ENCODE measurements at places on chromosomes 16 and 17. TPM values are rescaled to one million over a fixed set of nuclear protein-coding genes. Genes with fewer than 3 reads are reported as not detected.

SLX1B gene
- total RNA-seq = 32.1 TPM

NDRG4 gene
- total RNA-seq = 322 TPM

TBX6 gene
- 1.1 TPM for total RNA-seq

CLEC3A gene
- total RNA-seq = not detected

TLCD3B gene
- total RNA-seq = not detected

TMC5 gene
- not detected for total RNA-seq

SHBG gene
- 1.9 TPM for total RNA-seq

DNA sequence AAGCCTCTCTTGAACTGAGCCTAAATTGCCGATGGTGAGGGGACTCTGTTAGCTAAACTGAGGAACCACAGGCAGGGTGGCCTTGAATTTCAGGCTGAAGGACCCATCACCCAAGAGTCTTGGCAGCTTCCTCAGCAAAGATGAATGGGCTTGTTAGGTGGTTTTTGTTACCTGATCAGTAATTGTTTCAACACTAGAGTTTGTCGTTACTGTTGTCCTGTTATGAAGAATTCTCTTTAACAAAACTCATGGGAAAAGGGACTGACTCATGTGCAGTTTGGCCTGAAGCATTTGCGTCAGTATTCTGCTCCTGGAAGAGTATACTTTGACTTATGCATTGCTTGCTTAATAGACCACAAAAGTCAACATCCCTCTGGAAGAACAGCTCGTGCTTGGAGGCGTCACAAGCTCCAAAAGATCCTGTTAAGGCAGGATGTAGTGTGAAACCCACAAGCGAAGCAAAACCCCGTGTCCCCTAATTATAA is 206.0 kb downstream of the IRX3 start:
- H3K36me3 ChIP-seq = no peaks in the 10 kb centered on the region
- DNase-seq = no peak
- H3K27ac ChIP-seq = no peak overlapping the region
- H3K4me1 ChIP-seq = peaks cover 11% of the 10 kb centered on the region

GRCh38 chr17:29682987-29683386 is 60.3 kb upstream of the CORO6 start:
- H3K4me1 ChIP-seq = peaks cover 9% of the 10 kb centered on the region
- no peaks in the 10 kb centered on the region for H3K27me3 ChIP-seq
- H3K36me3 ChIP-seq = no peaks in the 10 kb centered on the region
- H3K4me3 ChIP-seq = no peak overlapping the region
- DNase-seq = no peak
- peak overlapping the region; percentile 44 for H3K27ac ChIP-seq

DNA sequence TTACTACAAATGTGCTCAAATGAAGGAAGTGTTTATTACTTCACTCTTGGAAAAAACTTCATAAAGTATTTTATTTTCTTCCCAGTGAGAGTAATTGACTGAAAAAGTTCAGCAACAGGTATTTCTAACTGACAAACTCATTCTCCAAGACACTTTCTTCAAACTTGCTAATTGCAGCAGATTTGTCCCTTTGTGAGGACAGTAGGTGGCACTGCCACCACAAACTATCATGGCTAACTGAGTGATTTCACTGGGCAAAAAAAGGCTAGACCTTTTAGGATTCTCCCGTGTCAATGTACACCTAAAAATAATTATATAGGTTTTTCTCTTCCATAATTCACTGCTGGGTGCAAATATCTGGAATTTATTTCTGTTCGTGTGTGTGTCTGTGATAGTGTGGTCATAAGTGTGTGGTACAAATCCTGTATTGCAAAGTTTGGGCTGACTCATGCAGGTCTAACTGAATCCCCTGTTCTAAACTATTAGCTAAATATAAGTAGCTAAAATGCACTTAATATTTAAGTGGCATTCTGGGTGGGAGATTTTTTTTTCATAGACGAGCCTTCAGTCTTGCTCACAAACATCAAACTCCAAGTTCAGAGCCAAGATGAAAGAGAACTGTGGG is 3.9 kb downstream of the HS3ST3A1 start:
- H3K4me1 ChIP-seq = peaks cover 1% of the 10 kb centered on the region
- peak; percentile 17 for DNase-seq
- no peak overlapping the region for H3K27ac ChIP-seq
- H3K4me3 ChIP-seq = no peak overlapping the region
- peaks cover 44% of the 10 kb centered on the region for H3K27me3 ChIP-seq

DNA sequence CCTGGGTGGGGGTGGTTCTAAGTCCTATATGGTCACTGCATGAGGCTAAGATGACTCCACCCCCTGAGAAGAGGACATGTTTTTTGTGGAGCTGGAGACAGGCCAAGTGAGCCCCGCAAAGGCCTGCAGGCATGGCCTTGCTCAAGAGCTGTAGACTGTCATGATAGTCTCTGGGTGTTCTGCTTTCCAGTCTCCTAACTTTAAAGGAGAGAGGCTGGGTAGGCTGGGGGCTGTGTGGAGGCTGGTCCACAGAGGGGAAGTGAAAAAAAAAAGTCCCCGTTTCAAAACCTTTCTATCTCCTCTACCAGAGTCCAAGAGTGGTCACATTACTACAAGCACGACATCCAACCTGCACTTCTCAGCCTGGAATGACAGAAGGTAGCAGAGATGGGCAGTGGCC is 27.1 kb downstream of the CDRT4 start:
- no peak for DNase-seq
- no peaks in the 10 kb centered on the region for H3K36me3 ChIP-seq
- H3K4me1 ChIP-seq = peaks cover 9% of the 10 kb centered on the region
- no peak overlapping the region for H3K27ac ChIP-seq
- H3K4me3 ChIP-seq = no peak overlapping the region
- H3K27me3 ChIP-seq = no peaks in the 10 kb centered on the region

DNA sequence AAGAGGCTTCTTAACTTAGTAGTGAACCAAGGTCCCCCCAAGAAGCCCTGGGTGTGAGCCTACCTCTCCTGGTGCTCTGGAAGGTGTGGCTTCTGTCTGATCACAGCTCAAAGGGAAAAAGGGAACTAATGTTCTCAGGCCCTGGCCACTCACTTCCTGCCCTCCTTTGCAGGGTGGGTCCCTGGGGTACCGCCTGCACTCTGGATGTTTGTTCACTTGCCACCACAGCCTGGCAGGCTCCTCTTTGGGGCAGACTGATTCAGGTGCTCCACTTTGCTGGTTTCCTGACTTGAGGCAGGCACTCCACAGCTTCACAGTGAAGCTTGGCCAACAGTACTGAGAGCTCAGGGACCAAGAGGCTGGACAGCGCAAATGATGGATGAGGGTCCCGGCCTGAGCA is 5.9 kb upstream of the MYO15A start:
- no peaks in the 10 kb centered on the region for H3K27me3 ChIP-seq
- H3K36me3 ChIP-seq = no peaks in the 10 kb centered on the region
- no peaks in the 10 kb centered on the region for H3K4me1 ChIP-seq
- H3K4me3 ChIP-seq = no peak overlapping the region
- no peak for DNase-seq

- peaks cover 28% of the 10 kb centered on the region for H3K4me1 ChIP-seq
- peak overlapping the region; percentile 34 for H3K27ac ChIP-seq
- H3K36me3 ChIP-seq = no peaks in the 10 kb centered on the region
- peak; percentile 77 for DNase-seq
Observed at GRCh38 chr17:17728550-17729251, 47.4 kb downstream of the RAI1 start.

DNA sequence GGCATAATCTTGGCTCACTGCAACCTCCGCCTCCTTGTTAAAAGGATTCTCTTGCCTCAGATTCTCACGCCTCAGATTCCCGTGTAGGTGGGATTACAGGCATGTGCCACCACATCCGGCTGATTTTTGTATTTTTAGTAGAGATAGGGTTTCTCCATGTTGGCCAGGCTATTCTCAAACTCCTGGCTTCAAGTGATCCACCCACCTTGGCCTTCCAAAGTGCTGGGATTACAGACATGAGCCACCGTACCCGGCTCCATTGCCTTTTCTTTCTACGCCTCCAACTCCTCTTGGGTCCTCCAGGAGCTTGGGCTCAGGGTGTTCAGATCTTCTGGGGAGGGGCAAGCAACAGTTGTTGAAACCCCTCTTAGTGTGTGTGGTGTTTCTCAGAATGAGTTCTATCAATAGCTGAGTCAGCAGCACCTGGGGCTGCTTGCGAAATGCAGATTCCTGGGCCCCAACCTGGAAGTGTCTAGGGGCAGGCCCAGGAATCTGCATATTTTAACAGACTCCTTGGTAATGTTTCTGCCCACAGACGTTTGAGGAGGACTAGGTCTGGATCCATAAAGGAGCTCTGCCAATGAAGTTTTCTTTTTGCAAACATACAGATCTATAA is 31.4 kb downstream of the SEC14L5 start:
- no peak overlapping the region for H3K27ac ChIP-seq
- no peak overlapping the region for H3K4me3 ChIP-seq
- no peaks in the 10 kb centered on the region for H3K4me1 ChIP-seq
- H3K27me3 ChIP-seq = peaks cover 17% of the 10 kb centered on the region

DNA sequence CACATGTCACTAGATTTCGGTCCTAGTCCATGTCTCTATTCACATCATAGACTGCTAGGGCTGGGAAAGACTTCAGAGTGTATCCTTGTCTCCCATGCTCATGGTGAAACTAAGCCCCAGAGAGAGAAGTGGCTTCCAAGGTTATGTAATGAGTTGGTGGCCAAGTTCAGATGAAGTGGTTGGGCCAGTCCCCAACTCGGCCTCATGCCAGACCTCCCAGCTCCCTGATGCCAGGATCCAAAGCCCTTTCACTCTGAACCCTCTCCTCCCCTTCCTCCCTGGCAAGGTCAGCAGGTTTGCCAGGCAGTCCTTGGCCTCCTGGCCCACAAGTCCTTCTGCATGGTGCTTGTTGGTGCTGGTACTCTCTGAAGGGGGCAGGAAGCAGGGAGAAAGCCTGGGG is 189.7 kb downstream of the AXIN2 start:
- DNase-seq = no peak
- H3K4me3 ChIP-seq = no peak overlapping the region
- H3K27me3 ChIP-seq = peaks cover 15% of the 10 kb centered on the region
- H3K27ac ChIP-seq = no peak overlapping the region
- H3K36me3 ChIP-seq = no peaks in the 10 kb centered on the region

DNA sequence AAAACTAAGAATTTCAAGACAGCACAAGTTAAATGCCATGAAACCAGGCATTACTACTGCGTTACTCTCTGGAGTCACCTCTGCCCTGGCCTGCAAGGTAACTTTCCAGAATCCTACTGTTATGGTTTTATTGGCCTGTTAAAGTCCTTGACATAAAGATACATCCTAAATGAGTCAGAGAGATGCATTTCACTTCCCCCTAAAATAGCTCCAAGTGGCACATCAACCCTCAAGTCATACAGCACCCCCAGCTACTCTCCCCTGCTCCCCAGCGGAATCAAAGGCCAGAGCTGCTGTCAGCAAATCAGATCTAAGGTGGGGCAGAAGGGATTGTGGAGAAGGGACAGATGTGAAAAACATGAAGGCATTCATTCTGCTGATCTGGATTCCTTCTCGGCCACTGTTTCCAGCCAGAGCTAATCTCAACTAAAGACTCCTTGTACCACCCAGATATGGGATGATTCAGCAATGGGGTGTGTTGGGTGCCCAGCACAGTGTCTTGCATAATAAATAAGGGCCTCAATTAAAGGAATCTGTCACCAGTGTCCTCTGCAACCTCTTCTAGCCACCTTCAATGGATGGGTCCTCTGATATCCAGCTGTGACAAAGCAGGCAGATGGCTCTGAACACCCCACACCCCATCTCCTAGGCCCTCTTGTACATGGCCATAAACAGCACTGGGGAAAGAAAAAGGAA is 8.5 kb upstream of the CCL1 start:
- no peak overlapping the region for H3K27ac ChIP-seq
- DNase-seq = no peak
- no peaks in the 10 kb centered on the region for H3K27me3 ChIP-seq
- no peak overlapping the region for H3K4me3 ChIP-seq
- H3K4me1 ChIP-seq = no peaks in the 10 kb centered on the region

DNA sequence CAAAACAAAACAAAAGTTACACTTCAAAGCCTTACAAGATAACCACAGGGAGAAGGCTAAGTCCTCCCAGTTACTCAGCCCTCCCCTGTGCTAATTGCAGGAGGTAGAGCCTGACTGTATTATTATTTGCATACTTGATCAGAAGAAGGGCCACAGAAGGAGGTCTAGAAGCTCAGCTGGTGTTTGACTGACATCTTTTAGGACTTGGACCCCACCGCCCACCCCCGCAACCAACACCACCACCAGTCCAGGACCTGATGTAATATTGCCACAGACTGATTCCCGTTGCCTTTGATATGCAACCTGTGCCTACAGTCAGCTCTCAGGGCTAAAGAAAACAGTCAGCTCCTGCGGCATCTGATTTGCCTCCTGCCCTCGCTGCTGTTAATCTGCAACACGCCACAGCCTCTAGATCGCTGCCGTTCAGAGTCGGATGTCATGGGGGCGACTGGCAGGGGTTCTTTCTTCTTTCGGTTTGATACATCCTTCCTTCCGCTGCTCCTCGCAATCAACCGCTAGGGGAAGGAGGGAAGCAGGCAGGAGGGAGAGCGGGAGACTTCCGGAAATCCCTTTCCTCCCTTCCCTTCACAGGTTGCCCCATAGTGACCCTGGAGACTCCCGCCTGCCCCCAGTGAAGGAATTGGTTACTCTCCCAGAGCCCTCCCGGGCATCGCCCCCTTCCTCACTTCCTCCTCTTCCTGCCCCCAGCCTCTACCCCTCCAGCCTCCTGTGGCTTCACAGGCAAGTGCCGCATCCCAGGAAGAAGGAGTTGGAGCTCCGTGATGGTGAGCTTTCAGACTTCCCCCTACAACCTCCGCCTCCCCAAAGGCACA is 90.5 kb upstream of the SOX9 start:
- H3K4me1 ChIP-seq = no peaks in the 10 kb centered on the region
- peak; percentile 16 for DNase-seq
- no peak overlapping the region for H3K27ac ChIP-seq
- H3K36me3 ChIP-seq = no peaks in the 10 kb centered on the region
- H3K4me3 ChIP-seq = peak overlapping the region; percentile 46

DNA sequence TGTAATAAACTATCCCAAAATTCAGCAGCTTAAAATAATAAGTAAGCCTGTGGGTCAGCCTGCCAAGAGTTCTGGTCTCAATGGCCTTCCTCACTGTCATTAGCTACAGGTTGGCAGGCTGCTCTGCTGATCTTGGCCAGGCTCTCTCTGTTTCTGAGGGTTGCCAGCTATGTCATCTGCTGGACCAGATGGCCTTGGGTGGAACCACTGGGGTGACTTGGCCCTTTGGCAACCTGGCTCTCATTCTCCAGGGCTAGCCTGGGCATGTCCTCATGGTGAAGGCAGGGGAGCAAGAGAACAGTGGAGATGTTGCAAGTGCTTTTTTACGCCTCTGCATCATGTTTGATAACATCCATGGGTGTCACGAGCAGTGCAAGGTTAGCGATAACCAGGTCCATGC is 13.9 kb downstream of the ITGAM start:
- H3K27me3 ChIP-seq = peaks cover 4% of the 10 kb centered on the region
- no peak overlapping the region for H3K4me3 ChIP-seq
- no peak for DNase-seq
- no peaks in the 10 kb centered on the region for H3K36me3 ChIP-seq

Measured in adrenal gland (tissue), 19 donors.